ENCODE measurements at places on chromosomes 7 and 10. TPM values are rescaled to one million over a fixed set of nuclear protein-coding genes. Genes with fewer than 3 reads are reported as not detected.

The C10orf67 gene
- total RNA-seq, result 1.2 TPM

The CYP2W1 gene
- 1.6 TPM for total RNA-seq

The TMEM248 gene
- 87.4 TPM for total RNA-seq

The CPXM2 gene
- total RNA-seq, result 81.6 TPM

The CALHM1 gene
- not detected for total RNA-seq

The PVRIG gene
- total RNA-seq, result 1.2 TPM

The ATP6V0E2 gene
- total RNA-seq, result 34.8 TPM

The LIPJ gene
- 0.13 TPM for total RNA-seq

The EZH2 gene
- 4.4 TPM for total RNA-seq

The MOGAT3 gene
- total RNA-seq, result not detected

The NAT16 gene
- total RNA-seq, result not detected

Measured in sciatic nerve (tissue), 2 donors.